ENCODE measurements at places on chromosomes 16 and 17.

- no peak for DNase-seq
These were observed 664 bp upstream of the BCL6B start for GRCh38 chr17:7021993-7022778.

- no peak for DNase-seq
These were observed 20.1 kb upstream of the BCAR1 start for GRCh38 chr16:75271441-75272096.

- DNase-seq: no peak
These were observed 4.2 kb downstream of the C16orf90 start for GRCh38 chr16:3490911-3491629.

- DNase-seq: no peak
These were observed 142.7 kb upstream of the GNAO1 start for GRCh38 chr16:56048425-56049105.

DNA sequence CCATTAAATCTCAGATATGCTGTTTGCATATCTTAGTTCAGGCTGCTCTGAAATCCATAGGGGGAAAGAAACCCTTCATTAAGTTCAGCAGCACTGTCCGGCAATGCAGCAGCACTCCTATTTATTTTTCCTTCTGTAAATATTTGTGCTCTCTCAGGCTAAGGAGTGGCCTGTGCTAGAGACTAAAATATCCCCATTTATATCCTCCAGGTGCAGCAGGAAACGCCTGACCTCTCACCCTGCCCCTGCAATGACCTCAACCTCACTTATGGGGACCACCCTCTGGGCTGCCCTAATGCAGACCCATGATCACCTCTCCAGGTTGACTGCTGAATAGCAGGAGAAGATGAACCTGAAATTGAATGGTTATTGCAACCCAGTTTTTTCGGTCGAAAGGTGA lies 165.0 kb upstream of the ELAC2 start:
- DNase-seq: no peak

DNA sequence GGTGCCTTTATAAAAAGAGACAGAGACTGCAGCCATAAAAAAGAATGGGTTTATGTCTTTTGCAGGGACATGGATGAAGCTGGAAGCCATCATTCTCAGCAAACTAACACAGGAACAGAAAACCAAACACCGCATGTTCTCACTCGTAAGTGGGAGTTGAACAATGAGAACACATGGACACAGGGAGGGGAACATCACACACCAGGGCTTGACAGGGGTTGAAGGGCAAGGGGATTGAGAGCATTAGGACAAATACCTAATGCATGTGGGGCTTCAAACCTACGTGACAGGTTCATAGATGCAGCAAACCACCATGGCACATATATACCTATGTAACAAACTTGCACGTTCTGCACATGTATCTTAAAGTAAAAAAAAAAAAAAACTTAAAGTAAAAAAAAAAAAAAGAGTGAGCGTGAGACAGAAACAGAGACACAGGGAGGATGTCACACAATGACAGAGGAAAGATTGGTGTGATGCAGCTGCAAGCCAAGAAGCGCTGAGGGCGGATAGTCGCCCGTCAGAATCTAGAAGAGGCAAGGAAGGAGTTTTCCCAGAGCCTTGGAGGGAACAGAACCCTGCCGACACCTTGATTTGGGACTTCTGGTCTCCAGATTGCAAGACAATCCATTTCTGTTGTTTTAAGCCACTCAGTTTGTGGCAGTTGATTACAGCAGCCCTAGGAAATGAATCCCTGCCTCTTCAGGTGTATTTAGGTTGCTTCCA lies 27.4 kb upstream of the TNS4 start:
- DNase-seq: no peak

- DNase-seq: no peak
These were observed 41.7 kb downstream of the WDR59 start for GRCh38 chr16:74942977-74943918.

DNA sequence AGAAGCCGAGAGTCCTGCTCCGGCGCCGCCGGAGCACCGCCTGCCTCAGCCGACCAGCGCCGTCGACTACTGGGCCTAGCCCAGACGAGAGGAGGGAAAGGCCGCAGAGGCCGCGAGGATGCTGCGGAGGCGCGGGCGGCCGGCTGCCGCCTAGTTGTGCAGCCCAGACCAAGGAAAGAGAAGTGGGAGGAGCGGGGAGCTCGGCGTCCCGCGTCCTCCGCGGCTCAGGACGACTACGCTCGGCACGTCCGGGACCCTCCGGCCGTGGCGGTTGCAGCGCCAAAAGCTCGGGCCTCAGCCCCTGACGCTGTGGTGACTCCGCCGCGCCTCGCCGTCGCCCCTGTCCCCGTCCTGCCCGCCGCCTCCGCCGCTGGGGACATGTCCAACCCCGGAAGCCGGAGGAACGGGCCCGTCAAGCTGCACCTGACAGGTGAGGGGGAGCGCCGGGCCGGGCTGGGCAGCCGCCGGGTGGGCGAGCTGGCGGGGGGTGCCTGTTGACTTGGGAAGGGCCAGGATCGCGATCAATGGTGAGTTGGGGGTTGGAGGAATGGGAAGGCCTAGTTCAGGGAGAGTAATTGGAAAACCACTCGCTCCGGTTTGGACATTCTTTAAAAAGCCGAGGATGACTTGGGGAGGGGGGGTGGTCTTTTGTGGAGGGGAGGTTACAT lies 37.7 kb downstream of the RNF135 start:
- peak; percentile 7 for DNase-seq

DNA sequence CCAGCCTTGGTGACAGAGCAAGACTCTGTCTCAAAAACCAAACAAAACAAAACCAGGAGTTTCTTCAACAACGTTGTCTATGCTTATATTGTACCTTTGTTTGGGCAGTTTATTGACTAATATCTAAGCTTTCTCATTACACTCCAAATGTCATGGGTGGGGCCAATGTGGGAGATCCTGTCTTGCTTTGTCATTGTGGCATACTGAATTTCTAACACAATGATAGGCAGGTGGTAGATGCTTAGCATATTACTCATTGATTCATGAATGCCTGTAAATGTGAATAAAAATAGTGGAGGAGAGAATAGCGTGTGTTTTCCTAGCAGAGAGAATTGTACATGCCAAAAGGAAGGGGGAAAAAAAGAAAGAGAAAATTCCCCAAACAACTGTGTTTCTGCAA lies 802.5 kb upstream of the EEF2KMT start:
- no peak for DNase-seq

- DNase-seq: no peak
These were observed 89.3 kb upstream of the CIBAR2 start for GRCh38 chr16:85201574-85201973.

GRCh38 chr17:29615048-29615385 lies 7.7 kb downstream of the CORO6 start:
- DNase-seq: no peak

GRCh38 chr16:1781758-1782407 lies 488 bp downstream of the SPSB3 start:
- no peak for DNase-seq

DNA sequence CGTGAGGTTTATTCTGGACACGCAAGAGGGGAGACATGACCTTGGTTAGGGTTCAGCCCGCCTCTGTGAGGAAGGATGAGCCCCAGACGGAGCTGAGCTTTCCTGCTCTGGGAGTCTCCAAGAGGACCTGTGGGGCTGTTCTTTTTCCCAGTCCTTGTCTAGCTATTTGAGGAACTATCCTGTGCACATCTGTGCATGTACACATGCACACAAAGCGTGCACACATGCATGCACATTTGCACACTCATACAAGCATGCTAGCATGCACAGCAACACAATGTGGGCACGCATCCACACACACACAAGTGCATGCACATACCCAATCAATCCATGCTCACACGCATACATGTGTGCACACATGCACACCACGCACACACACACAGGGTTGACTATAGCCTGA lies 40.4 kb downstream of the ABCC6 start:
- DNase-seq: no peak

DNA sequence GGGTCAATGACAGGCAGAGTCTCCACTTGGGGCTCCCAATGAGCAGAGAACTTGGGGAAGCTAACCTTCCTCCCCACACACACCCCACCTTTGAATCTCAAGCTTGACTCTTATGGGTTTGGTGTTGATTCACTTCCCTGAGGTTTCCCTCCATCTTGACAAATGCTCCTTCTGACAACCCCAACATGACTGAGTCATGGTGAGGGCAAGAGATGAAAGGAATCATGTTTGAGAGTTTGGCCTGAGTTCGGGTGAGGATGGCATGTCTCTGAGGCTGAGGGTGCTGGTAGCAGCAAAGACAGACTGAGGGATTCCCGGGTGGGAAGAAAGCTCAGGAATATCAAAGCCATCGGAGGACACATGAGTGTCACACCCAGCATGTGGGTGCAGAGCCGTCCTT lies 18.7 kb downstream of the KRT9 start:
- DNase-seq: no peak

DNA sequence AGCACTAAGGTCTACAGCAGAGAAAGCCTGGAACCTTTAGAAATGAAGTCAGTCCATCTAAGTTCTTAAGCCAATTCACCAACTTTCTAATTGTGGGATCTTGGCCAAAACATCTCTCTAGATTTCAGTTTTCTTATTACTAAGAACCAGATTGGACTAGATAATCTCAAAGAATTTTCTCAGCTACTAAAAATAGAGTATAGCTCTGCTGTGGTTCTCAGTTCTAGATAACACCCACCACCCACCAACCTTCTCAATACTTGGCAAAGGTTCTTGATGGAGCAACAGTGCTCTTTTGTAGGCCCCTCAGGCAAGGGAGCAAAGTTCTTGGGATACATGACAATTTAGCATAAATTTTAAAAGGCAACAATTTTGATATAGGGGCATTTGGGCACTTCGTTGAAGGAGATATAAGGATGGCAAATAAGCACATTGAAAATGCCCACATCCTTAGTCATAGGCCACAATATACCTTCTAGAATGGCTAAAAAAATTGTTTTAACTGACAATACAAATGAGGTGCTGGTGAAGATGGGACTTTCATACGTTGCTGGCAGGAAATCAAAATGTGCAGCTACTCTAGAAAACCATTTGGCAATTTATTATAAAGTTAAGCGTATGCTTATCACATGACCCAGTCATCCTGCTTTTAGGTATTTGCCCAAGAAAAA lies 74.4 kb upstream of the TMEM132E start:
- DNase-seq: no peak

DNA sequence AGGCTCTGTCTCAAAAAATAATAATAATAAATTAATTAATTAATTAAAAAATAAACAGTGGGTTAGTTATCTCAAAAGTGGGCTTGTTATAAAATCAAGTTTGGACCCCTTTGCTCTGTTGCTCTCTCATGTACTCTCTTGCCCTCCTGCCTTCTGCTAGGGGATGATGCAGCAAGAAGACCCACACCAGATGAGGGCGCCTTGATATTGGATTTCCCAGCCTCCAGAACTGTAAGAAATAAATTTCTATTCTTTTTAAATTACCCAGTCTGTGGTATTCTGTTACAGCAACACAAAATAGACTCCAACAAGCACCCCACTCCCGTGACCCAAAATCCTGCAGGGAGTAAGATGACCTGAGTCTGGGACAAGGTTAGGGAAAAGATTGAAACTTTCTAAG lies 2.1 kb upstream of the ZNF652 start:
- DNase-seq: no peak

- DNase-seq: no peak
These were observed 127.1 kb downstream of the DYNLRB2 start for GRCh38 chr16:80667925-80668324.

DNA sequence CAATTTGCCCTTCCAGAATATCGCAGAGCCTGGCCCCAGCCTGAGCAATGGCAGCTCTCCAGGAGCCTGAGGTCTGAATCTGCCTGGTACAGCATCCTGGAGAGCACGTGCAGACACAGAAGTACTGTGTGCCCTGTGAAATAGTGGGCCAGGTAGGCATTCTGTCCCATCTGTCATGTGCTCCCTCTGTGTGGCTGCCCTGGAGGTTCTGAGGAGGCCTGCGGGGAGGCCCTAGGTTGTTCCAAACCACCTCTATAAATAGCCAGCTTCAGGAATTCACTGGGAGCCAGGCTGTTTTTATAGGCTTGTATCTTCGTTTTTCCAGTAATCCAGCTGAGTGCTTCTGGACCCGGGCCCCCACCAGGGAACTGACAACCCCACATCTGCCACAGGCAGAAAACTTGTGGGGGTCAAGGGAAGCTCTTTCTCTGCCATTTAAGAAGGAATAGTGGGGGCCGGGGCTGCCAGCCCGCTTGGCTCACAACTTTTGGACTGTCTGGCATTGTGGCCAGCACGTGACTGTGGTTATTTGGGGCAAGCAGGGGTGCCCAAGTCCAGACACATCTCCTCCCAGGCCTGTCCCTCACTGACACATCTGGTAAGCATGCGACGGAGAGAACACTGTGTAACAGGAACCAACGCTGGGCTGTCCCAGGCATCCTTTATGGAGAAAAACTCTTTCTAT lies 356.3 kb upstream of the TNRC6C start:
- no peak for DNase-seq

DNA sequence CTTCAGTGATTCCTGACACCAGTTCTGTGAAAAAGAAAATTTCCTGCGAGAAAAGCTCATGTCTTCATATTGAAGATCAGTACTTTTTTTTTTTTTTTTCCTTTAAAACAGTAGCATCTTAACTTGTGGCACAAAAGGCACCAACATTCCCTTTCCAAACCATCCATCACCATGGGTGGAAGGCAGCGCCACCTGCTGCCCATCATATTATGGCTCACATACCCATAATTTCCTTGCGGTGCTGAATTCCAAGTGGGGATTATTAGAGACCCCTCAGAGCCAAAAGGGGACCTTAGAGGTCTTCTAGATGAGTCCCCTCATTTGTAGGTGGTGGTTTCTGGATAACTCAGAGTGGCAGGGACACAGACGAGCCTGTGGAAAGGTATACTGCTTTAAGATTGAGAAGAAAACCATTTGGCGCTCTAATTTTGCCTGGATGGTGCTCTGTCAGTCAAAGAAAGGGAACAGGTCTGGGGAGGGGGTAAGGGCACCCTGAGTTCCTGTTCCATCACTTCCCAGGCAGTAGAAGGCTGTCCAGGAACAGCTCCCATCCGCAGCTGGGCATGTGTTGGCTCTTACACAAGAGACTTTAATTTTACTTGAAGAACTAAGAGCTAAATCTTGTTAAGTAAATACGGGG lies 7.9 kb upstream of the SOST start:
- DNase-seq: no peak

DNA sequence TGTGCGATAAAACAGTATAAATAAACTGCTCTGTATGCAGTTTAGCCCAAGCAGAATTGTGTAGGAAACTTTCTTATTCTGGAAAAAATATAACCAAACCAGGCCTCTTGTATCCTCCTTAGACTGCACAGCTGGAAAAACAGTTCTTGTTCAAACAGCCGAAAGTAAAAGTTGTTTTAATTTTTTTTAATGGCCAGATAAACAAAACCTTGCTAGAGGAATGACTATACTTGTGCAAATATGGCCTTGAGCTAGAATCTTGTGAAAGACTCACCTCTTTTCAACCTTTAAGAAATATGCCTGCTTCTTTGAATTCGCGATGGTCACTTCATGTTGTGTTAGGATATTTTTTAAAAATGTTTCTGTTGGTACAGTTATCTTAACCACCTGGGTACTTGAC lies 114.5 kb upstream of the MAF start:
- no peak for DNase-seq

- no peak for DNase-seq
These were observed 45.9 kb downstream of the C16orf95 start for GRCh38 chr16:87271256-87271655.
